Tongue (tissue), 3 donors: ENCODE measurements at places on chromosomes 6 and 20.
A peak's percentile ranks its signal among the peaks of the same experiment; 100 is the strongest.

GRCh38 chr6:12335131-12335527 lies 45.0 kb downstream of the EDN1 start:
- no peak for DNase-seq

GRCh38 chr6:119205911-119206618 lies 127.6 kb upstream of the FAM184A start:
- no peak for DNase-seq

- no peak for DNase-seq
These were observed 9.2 kb downstream of the ASF1A start for GRCh38 chr6:118903138-118903537.

- no peak for DNase-seq
These were observed 11.3 kb downstream of the ELMO2 start for GRCh38 chr20:46394872-46395760.

- DNase-seq, result peak; percentile 96
These were observed 4.9 kb upstream of the ARMC12 start for GRCh38 chr6:35731736-35732532.

DNA sequence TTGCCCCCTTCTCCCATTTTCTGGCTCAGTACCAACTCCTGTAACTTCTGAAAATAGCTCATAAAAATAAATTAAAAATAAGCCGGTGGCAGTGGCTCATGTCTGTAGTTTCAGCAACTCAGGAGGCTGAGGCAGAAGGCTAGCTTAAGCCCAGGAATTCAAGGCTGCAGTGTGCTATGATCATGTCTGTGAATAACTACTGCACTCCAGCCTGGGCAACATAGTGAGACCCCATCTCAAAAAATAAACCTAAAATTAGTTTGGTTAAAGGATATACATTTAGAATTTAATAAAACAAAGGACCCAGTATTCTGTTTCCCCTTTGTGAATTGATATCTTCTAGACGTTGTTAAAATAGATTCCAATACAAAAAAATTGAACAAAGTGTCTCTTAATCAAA lies 10.5 kb downstream of the PRDM13 start:
- no peak for DNase-seq

DNA sequence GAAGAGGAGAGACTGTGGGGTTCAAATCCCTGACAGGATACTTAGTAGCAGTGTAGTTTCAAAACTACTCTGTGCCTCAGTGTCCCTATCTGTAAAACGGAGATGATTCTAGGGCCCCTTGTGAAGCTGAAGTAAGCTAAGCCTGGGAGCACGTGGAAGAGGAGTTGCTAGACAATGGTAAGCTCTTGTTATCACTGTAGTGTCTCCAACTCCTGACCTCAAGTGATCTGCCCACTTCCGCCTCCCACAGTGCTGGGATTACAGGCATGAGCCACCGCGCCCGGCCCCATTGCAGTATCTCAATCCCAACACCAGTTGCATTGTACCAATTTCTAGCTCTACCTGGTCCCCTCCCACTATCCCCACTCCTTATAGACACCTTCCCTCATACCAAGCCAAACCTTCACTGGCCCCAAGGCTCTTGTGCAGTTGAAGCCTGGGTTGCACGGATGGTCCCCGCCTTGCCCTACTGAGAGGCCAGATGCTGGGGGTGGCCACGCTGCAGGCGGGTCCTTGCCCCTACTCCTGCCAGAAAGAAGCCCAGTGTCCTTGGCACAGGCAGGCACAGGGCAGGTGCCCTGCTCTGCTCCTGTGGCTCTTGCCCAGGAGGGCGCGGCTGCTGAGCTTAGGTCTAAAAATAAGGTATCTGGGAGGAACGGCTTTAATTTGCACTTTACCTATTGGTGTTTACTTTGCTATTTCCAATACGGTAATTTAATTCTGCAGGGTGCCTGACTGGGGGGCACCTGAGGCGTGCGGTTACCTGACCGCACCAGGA lies 118.1 kb downstream of the VEGFA start:
- DNase-seq, result no peak

DNA sequence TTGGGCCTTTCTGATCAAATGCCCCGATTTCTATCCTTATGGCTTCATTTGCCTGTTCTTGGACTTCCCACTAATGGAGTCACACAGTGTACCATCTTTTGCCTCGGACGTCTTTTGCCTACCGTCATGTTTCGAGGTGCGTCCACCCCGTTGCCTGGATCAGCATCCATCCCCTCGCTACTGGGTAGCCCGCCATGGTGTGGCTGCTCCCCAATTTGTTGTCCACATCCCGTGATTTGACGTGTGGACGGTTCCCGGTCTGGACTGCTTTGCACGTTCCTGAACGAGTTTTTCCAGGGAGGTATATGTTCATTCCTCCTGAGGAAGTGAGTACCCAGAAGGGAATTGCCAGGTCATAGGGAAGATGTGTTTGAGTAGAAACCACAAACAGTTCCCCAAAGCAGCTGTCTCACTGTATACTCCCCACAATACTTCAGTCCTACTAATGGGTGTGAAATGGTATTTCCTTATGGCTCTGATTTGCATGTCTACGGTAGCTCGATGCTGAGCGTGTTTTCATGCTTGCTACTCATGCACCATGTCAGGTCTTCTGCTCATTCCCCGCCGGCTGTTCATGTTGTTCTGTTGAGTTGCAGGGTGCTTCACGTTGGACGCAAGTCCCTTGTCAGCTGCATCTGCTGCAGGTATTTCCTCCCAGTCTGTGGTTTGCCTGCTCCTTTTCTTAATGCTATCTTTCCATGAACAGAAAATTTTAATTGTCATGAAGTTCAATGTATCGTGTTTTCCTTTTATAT lies 86.8 kb upstream of the AFDN start:
- DNase-seq, result no peak

DNA sequence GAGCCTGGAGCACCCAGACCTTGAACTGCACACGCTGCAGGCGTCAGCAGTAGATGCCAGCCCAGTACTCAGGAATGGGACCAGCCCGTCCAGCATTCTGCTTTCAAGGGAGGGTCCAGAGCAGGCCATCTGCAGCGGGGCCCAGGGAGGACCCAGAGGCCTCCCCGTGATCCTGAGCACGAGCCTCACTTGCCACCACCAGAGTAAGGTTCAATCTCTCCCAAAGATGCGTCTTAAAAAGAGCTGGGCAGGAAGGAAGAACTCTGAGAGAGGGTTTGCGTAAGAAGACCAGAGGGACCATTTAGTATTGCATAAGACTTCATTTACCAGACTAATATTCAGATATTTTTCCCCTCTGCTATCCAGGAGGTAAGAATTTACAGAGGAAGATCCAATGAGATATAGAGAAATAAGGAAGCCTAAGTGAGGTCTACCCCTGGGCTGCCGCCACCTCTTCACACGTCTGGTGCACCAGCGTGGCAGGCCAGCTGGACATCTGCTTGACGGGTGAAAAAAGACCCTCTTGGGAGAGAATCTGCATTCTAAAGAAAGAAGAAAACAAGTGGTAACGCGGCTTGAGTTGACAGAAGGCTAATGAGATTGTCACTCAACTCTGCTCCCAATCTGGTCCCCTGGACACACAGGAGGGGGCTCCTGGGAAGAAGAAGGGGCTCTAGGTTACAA lies 107.3 kb downstream of the PRND start:
- DNase-seq, result no peak

- no peak for DNase-seq
These were observed 61.7 kb downstream of the CDH22 start for GRCh38 chr20:46246559-46246958.

DNA sequence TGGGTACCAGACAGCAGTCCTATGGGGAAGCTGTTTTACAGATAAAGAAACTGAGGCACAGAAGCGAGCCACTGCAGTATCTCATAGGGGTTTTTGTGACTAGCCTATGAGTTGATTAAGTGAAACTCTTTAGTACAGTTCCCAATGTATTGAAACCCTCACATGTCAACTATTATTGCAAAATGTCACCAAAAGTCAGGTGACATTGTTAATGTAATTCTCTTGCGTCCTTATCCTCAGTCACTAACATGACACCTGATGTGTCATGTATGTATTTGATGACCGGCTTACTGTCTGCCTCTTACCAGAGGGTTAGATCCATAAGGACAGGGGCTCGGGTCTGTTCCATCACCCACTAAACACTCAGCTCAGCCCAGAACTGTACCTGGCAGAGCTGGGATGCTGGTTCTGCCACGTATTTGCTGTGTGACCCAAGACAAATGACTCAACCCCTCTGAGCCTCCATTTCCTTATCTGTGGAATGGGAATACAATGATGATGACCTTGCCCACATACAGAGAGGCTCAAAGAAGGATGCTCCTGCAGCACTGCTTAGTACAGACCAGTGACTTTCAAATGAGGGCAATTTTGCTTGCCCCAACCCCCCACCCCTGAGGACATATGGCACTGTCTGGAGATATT lies 32.9 kb downstream of the PREX1 start:
- DNase-seq, result no peak

DNA sequence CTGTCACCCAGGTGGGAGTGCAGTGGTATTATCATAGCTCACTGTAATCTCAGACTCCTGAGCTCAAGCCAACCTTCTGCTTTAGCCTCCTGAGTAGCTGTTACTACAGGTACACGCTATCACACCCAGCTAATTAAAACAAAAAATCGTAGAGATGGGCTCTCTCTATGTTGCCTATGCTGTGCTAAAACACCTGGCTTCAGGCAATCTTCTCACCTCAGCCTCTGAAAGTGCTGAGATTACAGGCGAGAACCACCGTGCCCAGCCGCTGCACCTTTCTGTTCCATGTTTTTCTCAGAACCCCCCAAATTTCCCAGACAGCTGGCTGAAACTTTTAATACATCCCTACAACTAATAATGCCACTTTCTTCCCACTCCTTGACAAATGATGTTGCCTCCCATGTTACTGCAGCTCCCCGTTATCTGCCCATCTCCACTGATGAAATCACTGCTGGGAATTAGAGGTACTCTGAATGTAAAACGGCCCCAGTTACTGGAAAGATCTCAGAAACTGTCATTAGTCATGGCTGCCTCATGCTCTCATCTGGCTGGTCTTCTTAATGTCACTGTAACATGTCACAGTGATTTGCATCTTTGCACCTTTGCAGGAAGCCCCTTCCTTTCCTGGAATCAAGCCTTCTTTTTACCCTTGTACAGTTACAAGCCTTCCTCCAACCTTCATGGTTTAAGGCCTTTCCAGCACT lies 697.5 kb downstream of the PRKN start:
- no peak for DNase-seq

GRCh38 chr20:53284256-53284655 lies 309.4 kb downstream of the ZNF217 start:
- DNase-seq, result no peak

GRCh38 chr6:86193821-86194220 lies 551.1 kb upstream of the SYNCRIP start:
- no peak for DNase-seq

GRCh38 chr6:81962198-81962597 lies 209.7 kb upstream of the TENT5A start:
- no peak for DNase-seq

- DNase-seq, result no peak
These were observed 37.2 kb downstream of the SNAP25 start for GRCh38 chr20:10255846-10256245.

DNA sequence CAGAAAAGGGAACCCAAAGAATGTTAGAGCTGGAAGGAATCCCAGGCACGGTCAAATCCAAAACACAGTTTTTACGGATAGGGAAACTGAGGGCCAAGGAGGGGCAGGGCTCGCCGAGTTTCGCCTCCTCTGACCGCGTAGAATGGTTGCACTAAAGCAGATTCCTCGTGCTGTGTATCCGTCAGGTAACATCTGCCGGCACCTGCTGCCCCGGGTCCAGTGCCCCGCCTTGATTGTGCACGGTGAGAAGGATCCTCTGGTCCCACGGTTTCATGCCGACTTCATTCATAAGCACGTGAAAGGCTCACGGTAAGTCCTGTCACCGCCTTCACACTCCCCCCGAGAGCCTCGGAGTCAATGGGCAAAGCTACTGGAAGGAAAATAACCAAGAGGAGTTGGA lies 17.1 kb downstream of the TUBB2A start:
- no peak for DNase-seq

- no peak for DNase-seq
These were observed 16.6 kb upstream of the SLC22A1 start for GRCh38 chr6:160104821-160105517.

- no peak for DNase-seq
These were observed 3.1 kb upstream of the MAP7 start for GRCh38 chr6:136553166-136553787.

DNA sequence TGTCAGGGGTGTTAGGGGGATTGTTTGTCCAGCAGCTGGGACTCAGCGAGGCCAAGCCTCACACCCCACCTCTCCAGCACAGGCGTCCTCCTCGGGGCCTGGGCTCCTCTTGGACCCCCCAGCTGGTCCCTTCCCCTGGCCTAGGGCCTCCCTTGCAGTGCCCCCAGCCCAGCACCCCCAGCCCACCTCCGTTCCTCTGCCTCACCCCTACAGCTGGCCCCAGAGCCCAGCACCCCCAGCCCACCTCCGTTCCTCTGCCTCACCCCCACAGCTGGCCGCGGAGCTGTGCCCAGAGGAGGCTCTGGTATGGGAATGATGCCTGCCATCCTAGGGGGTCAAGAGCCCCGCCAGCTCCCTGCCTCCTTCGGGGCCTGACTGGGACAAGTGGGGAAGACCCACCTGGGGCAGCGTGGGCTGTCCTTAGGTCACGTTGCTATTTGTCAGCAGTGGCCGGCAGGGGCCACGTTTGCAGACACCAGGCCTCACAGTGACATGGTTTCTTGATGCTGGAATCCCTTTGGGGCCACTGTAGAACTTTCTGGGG lies 7.9 kb upstream of the COL20A1 start:
- DNase-seq, result no peak

DNA sequence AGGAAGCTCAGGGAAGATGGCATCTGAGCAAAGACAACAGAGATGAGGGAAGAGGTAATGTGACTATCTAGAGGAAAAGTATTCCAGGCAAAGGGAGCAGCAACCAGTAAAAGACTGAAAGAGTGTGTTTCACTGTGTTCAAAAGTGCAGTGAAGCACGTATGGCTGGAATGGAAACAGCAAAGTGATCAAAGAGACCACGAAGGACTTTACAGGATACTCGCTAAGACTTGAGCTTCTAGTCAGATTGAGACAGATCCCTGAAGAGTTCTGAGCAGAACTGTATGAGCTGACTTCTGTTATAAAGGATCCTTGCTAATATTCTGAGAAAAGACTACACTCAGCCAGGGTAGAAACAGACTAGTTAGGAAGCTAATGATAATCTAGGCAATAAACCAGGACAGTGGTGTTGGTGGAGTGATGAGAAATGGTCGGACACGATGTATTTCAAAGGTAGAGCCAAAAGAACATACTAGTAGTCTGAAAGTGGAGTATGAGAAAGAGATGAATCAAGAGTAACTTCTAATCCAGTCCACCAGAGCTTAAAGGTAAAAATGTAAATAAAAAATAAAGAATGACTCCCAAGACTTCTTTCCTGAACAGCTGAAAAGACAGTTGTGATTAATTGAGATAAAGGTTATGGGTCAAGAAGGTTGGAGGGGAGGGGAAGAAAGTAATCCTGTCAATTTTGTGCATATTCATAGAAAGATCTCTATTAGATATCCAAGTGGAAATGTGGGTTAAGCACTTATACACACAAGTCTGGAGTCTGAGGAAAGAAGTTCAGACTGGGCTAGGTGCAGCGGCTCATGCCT lies 14.2 kb downstream of the SEC63 start:
- no peak for DNase-seq

GRCh38 chr20:4855097-4855496 lies 133.4 kb downstream of the PRND start:
- DNase-seq, result no peak

- DNase-seq, result no peak
These were observed 25.2 kb downstream of the MEI4 start for GRCh38 chr6:77678048-77678447.

GRCh38 chr20:38139977-38140753 lies 24.9 kb downstream of the TGM2 start:
- DNase-seq, result peak; percentile 13

- no peak for DNase-seq
These were observed 142.5 kb upstream of the PREP start for GRCh38 chr6:105545228-105545920.

GRCh38 chr20:958936-959815 lies 42.9 kb downstream of the RSPO4 start:
- DNase-seq, result no peak
